SW480 (cell line): ENCODE measurements at places on chromosomes 5 and 9.
A peak's percentile ranks its signal among the peaks of the same experiment; 100 is the strongest.

GRCh38 chr5:137481596-137481995, 17.5 kb downstream of the SPOCK1 start:
- no peak for DNase-seq

DNA sequence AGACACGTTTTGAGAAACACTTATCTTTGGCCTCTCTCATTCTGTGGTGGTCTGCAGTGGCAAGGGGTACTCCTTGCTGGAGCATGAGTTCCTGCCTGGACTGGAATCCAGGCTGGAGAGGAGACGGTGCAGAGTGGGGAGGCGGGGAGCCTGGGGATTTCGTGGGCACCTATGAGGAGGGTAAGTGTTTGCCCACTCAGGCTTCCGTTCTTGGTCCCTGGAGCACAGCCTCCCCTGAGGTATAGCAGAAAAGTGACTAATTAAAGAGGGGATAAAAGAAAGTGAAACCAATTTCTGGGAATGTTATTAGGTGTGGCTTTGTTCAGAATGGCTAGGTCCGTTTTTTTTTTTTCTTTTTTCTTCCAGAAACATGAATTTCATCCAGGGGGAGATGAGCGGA, 90.8 kb downstream of the ARHGAP26 start:
- peak; percentile 79 for DNase-seq

DNA sequence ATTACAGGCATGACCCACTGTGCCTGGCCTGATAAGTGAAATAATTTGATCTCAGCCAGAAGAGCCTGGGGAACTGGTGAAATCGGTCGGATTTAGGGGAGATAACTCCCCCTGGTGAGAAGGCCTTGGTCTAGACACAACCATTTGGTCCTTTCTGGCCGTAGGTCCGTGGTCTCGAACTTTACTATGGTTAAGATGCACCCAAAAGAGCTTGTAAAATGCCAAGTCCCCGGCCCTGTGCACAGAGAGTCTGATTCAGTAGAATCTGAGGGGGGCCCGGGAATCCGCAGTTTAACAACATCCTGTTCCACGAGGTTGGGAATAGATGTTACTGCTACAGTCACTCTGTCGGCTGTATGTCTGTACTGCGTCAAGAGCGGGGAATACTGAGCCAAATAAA, 140.7 kb downstream of the C9orf50 start:
- no peak for DNase-seq

DNA sequence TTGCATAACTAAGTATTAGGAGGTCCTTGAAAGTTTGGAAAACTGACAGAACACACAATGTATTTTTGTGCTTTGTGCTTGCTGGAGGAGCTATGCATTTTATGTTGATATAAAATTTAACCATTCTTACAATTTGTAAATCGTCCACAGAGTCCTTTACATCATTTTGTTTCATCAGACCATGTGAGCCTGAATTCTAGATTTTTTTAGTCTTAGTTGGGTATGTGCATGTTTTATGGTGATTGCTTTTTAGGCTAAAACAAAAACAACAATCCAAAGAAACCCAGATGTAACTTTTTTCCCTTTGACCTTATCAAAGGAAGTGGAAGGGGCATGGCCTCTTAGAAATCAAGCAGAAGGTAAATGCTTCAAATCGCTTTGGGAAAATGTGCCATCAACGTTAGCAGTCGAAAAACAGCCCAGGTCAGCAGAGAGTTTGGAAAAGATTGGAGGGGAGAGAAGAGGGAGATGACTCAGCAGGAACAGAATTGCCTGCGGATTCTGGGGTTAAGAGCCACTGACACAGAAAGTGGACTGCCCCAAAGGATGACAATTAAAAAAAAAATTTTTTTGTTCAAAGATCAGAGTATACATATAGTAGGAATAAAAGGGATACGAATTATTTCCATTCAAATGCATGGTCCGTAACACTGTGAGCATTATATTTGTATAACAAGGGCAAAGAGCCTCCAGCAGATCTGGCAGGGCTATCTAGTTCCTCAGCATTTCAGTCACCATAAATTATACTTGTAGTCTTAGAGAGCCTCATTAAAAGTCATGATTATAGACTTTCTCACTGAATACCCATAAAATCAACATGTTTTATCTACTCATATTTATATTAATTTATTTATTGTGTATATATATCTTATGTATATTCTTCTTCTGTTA, 253.5 kb upstream of the HAPLN1 start:
- DNase-seq: no peak

DNA sequence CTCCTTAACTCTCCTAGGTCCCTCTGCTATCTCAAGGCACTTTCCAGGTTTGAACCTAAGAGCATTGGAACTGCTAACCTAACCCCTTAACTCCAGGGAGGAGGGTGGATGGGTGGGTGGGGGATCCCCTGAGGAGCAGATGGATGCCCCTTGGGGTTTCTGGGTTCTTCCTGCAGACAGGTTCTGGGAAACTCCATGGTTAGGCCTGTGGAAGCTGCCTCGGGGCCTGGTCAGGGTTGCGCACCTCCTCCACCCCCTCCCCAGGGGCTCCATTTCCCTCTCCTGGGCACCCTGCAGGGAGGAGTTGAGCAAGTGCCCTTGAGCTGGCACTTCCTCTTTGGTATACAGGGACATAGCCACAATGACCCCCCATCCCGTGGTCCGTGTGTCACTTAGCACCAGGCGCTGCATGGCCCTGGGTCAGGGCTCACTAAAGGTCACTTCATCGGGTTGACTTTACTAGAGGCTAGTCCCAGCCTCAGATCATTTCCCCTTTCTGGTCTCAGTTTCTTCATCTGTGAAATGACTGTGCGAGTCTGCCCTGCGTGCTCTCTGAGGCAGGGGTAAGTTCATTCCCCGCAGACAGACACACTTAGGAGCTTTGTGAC, 16.0 kb downstream of the CXXC5 start:
- DNase-seq: no peak

GRCh38 chr9:17520268-17521064, 58.4 kb upstream of the SH3GL2 start:
- no peak for DNase-seq

DNA sequence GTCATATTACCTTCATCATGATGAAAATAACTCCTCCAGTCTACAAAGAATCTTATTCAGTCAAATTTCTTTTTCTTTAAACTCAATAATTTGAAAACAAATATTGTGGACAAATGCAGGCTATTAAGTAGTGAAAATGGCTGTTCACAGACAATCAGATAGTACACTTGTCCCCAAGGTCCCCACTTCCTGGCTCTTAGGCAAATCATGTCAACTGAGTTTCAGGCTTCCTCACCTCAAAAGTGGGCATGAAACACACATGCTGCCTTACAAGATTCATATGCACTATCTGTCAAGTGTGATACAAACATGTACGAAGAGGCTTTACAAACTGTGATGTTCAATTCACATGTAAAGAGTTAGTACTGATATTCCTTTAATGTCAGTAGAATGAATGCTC, 385.2 kb upstream of the SEMA6A start:
- DNase-seq: no peak

DNA sequence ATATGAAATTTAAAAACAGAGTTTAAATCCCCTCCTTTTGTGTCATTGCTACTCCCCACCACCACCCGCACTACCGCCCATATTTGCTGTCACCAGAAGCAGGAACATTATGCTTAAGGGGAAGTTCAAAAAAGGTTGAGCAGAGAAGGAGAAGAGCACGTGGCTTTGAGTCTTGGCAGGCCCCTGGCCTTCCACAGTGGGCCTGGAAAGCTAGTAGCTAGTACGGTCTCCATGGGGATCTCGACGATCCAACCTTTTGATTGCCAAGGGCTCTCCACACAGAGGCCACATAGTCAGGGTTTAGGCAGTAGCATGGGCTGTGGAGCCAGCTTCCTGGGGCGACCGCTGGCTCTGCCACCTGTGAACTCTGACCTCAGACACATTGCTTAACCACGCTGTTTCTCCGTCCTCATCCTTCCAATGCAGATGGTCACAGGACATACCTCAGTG, 90.1 kb downstream of the GOLPH3 start:
- DNase-seq: no peak

- no peak for DNase-seq
These were observed 20.2 kb upstream of the CDC23 start for GRCh38 chr5:138233280-138233679.

DNA sequence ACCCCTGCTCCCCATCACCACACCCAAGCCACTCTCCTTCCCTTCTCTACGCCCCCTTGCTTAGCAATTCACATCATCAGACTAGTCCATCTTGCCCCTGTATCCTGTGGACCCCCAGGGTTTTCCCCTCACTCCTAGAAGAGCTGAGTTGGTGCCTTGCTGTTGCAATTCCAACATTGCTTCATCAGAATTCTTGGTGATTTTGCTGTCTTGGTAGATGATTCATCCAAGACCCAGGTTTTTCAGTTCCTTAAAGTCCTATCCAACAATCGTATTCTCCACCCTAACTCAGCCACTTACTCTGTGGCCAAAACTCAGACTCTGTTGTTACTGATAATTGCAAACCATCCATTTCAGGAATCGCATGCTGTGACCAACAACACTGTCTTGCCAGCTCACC, 21.4 kb upstream of the CCNJL start:
- no peak for DNase-seq

- peak; percentile 24 for DNase-seq
These were observed 938 bp downstream of the LPAR1 start for GRCh38 chr9:111037356-111037707.

DNA sequence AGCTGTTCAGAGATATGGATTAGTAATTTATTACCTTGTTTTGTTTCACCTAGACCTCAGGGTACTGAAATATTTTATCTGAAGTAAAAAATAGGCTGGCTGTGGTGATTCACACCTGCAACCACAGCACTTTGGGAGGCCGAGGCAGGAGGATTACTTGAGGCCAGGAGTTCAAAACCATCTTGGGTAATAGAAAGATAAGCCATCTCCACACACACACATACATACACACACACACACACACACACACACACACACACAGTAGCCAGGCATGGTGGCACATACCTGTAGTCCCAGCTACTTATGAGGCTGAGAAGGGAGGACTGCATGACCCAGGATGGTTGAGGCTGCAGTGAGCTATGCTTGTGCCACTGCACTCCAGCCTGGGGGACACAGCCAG, 3.7 kb downstream of the ANXA2R start:
- no peak for DNase-seq

- no peak for DNase-seq
These were observed 1495.3 kb upstream of the NUDT12 start for GRCh38 chr5:105057893-105058292.

DNA sequence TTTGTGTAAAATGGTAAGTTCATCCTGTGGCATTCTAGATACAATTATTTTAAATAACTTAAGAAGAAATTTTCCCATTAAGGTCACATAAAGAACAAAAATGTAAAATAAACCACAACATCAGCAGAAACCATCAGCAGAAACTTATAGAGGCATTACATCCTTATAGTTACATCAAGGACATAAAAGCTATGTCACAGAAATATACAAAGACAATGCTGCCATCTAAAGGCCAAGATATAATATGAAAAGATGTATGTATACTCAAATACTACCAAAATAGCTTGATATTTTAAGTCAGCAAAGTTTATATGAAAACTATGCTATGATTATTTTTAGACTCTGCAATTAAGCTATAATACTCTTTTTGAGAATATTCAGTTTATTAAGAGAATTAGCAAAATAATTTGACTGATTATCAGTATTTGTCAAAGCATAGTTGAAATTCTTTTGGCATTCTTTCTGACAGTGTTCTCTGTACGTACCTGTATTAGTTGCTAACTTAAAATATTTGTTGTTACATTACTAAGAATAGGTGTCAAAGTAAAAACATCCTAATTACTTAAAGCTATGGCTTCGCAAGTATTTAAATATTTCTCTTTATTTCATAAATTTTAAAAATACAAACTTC, 36.2 kb downstream of the FBXL17 start:
- DNase-seq: peak; percentile 75

- DNase-seq: peak; percentile 34
These were observed 17.9 kb upstream of the POC5 start for GRCh38 chr5:75734913-75735789.

- DNase-seq: no peak
These were observed 39.9 kb downstream of the PAX5 start for GRCh38 chr9:36993933-36994764.

DNA sequence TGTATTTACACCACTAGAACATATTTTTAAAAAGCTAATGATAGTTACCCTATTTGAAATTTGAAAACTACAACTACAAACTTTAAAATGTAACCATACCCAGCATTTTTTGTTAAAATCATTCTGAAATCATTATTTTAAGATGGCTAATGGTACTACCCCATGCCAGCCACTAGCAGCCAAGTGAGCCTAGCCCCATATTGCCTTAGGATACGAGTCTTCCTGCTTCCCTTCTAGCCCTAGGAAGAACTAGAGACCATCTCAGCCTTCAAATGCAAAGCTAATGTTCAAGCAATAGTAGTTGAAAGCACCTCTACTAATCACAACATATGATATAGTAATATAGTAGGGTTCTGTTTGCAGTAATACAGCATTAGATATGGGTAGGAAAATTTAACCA, 24.0 kb upstream of the VCAN start:
- DNase-seq: no peak

GRCh38 chr9:19642256-19642655, 146.6 kb downstream of the SLC24A2 start:
- DNase-seq: no peak

DNA sequence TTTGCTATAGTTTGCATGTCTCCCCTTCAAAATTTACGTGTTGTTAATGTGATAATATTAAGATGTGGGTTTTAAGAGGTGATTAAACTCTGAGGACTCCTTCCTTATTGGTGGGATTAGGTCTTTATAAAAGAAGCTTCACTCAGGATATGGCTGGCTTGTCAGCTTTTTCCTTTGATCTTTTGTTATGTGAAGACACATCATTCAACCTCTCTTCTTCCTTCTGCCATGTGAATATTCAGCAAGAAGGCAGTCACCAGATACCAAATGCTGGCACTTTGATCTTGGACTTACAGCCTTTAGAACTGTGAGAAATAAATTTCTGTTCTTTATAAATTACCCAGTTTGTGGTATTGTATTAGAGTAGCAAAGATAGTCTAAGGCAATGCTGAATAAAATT, 855.9 kb upstream of the CDH10 start:
- no peak for DNase-seq

DNA sequence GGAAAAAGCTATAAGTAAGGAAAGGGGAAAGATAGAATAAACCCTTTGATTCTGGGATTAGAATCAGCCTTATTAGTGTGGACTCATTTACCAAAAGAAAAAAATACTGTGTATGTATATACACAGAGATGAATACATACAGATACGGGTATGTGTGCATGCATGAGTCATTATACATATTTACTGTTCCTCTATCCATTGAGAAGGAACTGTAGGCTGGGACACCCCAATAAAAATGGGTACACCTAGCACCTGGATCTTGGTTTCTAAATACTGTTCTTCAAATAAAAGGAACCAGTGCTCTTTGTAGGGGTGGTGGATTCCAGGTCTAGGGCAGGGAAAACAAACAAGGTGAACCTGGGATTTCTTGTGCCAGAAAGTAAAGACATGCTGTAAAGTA, 48.3 kb downstream of the WHRN start:
- DNase-seq: no peak

GRCh38 chr9:12708562-12709298, 15.5 kb downstream of the TYRP1 start:
- DNase-seq: peak; percentile 2

DNA sequence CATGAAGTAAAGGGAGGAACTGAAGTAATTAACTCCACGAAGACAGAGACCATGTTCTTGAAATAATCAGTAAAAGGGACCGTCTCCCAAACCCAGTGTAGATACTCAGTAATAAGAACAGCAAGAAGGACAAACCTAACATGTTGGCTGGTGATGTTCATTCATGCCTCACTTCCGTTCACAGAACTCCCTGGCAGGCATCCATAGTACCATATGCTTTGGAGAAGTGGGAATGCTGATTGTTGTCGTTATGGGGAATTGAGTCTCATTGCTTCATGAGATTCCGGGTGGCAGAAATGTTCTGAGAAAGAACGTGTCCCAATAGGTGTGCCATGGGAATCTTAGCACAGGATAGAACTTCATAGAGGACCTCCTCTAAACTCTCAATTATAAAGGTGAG, 452.3 kb downstream of the ZSWIM6 start:
- no peak for DNase-seq
